ENCODE measurements at places on chromosomes 3 and 15.

- DNase-seq, result no peak
Observed at GRCh38 chr3:50470658-50471057, 32.8 kb downstream of the CACNA2D2 start.

DNA sequence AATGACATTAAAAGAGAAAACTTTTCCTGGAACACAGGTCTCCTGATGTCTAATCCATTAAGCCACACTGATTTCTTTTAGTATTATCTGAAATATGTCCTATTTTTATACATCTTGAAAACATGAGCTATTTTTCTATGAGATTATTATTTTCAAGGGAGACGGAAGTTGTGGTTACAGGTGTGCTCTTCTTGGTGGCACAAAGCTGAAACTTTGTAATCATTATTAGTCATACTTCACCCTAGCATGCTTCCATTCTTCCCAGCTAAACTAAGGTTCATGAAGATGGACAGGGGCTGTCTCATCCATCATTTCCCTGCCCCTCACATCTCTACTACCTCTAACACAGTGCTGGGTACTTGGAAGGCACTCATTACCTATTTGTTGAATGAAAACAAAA lies 85.6 kb upstream of the POU1F1 start:
- no peak for DNase-seq

DNA sequence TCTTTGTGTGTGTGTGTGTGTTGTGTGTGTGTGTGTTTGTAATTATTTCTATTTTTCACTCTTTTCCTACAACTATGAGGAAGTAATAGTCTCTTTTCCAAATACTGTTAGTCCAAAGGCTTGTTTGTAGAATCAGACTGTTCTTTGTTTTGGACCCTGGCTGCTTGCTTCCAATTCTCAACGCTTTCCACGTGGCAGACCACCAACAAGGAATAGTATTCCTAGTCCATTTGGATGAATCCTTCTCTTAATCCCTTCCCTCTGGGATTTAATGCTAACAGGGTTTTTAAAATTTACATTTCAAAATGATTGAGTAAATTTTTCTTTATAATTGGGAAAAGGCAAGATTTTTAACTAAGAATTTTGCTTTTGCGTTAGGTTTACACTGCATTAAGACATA lies 62.7 kb downstream of the ADAMTSL3 start:
- DNase-seq, result no peak

DNA sequence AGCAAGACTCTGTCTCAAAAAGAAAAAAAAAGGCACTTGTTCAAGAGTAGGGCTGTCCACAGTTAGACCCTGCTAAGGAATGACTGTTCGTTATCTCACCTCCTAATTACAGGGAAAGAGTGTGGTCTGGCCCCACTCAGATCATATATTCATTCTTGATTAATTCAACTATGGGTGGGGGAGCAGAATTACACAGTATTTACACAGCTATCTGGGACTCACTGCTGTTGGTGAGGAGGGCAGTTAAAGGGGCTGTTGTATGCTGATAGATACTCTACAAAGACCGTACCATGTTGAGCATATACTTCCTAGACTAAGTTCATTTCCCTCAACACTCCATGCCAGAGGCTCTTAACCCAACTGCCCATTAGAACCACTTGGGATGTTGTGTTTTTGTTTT lies 3.8 kb upstream of the ZNF620 start:
- DNase-seq, result no peak

DNA sequence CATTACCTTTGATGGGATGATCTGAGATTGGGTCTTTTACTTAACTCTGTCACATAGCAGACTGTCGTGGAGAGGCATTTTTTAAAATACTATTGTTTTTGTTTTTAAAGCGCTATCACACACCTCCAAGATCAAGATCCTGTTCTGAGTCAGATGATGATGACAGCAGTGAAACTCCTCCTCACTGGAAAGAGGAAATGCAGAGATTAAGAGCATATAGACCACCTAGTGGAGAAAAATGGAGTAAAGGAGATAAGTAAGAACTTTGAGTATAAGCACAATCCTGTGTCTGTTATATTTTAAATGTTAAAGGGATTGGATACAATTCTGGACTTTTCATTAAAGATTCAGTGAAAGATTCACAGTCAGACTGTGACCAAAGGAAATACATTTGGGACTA lies 18.4 kb upstream of the ZBTB47 start:
- DNase-seq, result no peak

- no peak for DNase-seq
Observed at GRCh38 chr15:25947323-25948314, 84.5 kb upstream of the ATP10A start.

GRCh38 chr3:108662142-108662738 lies 72.7 kb downstream of the DZIP3 start:
- DNase-seq, result peak; percentile 65

GRCh38 chr3:42510325-42510724 lies 7.9 kb downstream of the VIPR1 start:
- no peak for DNase-seq

DNA sequence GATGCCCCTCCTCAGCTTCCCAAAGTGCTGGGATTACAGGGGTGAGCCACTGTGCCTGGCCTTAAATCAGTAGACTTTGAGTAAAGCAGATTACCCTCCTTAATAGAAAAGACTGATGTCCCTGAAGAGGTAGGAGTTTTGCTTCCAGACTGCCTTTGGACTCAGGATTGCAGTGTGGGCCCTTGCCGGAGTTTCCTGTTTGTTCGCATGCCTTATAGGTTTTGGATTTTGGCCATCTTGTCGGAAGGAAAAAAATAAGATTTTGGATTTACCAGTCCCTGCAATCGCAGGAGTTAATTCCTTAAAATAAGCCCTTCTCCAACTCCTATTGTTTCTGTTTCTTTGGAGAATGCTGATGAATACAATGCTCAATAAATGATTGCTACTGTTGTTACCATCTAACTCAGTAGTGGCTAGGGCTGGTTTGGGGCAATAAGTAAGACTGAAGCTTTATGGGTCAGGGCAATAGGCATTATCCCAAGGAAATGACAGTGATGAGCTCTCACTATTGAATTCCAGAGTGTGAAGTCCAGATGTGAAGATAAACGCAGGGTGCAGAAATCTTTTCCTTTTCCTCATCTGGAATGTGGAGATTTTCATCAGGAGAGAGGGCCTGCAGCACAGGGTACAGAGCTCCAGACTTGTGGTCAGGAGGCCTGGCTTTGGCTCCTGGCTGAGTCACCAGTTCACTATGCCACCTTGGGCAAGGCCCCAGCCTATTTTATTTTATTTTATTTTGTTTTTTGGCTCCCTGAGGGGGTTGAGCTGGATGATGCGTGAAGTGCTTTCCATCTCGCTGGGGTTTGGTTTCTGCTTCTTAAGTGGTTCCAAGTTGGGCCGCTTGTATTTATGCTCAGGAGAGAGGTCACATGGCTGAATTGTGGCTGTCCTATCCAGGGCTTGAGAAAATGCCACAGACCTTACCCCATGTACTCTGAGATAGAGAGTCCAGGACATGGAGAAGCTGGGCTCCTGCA lies 25.3 kb downstream of the FOXL2 start:
- DNase-seq, result no peak

DNA sequence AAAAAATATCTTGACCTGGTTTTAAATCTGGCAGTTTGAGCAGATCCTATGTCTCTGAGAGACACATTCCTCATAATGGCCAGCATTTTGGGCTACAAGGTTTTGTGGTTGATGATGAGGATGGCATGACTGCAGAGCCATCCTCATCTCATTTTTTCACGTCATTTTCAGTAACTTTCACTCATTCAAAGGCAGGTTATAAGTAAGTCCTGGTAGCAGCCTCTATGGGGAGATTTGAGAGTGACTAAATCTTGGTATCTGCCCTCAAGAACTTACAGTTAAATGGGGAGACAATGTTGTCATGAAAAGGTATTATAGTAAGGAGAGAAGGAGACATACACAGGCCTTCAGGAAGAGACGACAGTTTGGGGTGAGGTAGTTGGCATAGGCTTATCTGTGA lies 14.5 kb downstream of the TIGIT start:
- DNase-seq, result no peak

- DNase-seq, result no peak
Observed at GRCh38 chr3:61832375-61833229, 271.2 kb downstream of the PTPRG start.

- peak; percentile 78 for DNase-seq
Observed at GRCh38 chr3:73547427-73548248, 77.1 kb downstream of the PDZRN3 start.

GRCh38 chr3:113269661-113270060 lies 58.3 kb downstream of the BOC start:
- no peak for DNase-seq

- no peak for DNase-seq
Observed at GRCh38 chr3:120416868-120417267, 33.9 kb downstream of the FSTL1 start.

GRCh38 chr15:101672298-101672697 lies 20.1 kb upstream of the TM2D3 start:
- DNase-seq, result no peak

- no peak for DNase-seq
Observed at GRCh38 chr3:55000953-55001352, 73.1 kb upstream of the LRTM1 start.

DNA sequence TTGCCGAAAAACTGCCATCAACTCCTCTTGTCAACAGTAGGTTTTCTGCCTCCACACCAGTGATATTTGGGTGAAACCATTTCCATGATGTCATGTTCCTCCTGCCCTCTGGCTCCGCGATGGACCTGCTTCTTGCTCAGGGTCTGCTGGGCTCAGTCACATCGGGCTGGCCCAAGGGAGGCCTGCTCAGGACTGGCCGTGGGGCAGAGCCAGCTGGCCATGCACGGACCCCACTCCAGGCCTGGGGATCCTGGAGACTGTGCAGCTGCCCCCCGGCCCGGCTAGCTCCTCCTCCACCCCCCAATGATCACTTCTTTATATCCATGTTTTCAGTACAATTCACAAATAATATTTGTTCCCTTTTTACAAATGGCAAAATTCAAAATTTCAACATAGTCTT lies 270.3 kb upstream of the CCDC54 start:
- no peak for DNase-seq

DNA sequence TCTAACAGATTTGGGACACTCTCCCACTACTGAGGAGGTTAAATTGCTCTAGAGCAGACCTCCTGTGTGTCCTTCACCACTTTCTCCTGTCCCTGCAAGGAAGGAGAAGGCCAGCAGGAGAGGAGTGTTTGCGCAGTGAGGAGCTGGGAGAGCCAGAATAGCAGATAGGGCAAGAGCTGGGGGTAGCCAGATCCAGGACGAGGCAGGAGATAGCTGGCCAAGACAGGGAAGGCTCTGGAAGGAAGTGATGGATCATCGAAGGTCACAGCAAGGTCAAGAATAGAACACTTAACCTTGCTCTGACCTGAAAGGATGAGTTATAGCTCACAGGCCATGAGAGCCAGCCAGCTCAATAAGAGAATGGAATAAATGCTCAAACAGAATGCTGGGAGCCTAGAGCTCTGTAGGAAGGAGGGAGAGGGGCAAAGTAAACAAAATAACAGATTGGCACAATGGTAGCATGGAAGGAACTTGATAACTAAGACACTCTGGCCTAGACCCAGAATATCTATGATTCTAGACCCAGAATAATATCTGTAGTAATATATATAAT lies 37.5 kb upstream of the FSIP1 start:
- no peak for DNase-seq

Data from hindlimb muscle (tissue), 1 donor.